ENCODE measurements at places on chromosomes 3 and 15.

GRCh38 chr3:49456466-49456865, 13.6 kb upstream of the DAG1 start:
- DNase-seq, result no peak

GRCh38 chr3:191502583-191502982, 41.6 kb downstream of the PYDC2 start:
- no peak for DNase-seq

DNA sequence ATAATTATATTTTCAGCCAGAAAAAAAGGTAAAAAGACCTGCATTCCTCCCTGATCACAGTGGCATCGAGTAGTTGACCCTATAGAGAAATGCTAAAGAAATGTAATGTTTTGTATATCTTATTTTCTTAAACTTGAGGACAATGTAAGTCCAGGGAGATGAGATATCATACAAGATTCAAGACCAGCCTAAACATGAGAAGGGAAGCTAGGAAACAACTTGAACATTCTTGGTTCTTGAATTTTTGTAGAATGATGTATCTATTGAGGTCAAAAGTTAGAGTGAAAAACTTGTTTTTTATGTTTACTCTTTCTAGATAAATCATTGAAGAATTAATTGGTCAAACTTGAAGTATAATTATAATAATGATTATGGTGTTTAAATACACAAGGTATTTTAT, 497.7 kb upstream of the TBL1XR1 start:
- no peak for DNase-seq

DNA sequence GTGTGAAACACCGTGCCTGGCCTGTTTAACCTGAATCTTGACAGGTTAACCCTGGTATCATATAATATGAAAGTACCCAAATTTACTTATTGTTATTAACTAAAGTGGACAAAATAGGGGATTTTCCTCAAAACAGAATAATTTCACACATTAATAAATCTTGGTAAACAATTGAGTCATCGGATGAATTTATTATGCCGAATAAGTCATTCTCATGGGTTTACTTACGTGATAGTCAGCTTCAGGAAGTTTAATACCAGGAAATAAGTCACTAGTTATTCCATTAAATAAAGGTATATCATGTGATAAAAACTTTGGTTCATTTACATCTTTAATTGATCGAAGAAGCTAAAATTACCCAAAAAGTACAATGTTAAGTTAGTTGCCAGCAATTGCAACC, 99.7 kb downstream of the DNAH12 start:
- DNase-seq, result no peak

DNA sequence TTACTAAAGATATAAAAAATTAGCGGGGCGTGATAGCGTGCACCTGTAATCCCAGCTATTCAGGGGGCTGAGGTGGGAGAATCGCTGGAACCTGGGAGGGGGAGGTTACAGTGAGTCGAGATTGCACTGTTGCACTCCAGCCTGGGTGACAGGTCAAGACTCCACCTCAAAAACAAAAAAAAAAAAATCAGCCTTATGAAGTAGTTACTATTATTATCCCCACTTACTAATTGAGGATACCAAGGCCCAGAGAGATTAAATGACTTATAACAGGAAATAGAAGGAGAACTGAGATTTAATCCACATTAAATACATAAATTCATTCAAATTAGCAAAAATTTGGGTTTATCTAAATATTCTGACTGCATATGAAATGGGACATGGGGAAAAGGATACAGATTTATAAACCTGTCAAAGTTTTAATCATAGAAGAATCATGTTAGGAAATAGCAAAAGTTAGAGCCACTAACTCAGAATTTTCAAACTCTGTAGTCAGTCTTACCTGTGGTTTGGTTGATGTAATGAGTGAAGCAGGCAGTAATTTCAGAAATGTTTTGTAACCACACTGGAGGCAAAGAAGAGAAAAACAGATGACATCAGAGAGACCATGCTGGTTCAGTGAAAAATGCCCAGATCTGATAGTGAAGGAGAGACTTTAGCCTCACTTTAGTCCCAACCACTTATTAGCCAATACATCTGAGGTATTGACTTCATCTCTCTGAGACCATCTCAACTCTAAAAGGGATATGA, 25.0 kb upstream of the ACAP2 start:
- no peak for DNase-seq

GRCh38 chr3:127172781-127173515, 20.0 kb upstream of the PRR23E start:
- DNase-seq, result no peak

DNA sequence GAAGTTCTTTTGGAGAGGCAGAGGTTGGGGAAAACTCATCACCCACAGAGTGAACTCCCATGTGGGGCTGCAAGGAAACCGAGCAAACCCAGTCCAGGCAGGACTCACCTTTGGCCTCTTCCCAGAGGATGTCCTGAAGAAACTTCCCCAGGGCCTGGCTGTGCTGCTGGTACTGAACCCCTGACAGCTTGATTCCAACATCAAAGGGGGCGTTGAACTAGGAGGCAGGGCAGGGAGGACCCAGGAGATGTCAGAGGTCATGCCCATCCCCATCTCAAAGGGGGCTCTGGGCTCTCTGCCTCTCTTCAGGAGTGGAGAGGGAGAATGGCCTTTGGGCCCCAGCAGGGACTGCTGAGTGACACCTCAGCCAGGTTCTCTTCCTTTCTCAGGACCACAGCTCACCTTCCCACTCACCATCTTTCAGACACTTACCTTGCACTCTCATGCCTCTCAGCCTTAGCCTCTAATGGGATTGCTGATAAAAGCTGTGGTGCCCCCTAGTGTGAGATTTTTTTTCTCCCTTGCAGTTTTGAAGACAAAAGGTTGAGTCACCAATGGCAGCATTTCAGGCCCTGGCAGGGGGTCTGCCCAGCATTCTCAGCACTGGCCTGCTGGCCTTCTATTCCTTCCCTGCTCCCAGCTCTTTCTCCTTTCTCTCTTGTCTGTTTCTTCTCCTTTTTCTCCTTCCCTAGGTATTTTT, 6.0 kb downstream of the GHRL start:
- peak; percentile 34 for DNase-seq

GRCh38 chr3:125647318-125648014, 52.2 kb upstream of the OSBPL11 start:
- no peak for DNase-seq

- no peak for DNase-seq
Observed at GRCh38 chr3:47910777-47911440, 105.3 kb downstream of the MAP4 start.

DNA sequence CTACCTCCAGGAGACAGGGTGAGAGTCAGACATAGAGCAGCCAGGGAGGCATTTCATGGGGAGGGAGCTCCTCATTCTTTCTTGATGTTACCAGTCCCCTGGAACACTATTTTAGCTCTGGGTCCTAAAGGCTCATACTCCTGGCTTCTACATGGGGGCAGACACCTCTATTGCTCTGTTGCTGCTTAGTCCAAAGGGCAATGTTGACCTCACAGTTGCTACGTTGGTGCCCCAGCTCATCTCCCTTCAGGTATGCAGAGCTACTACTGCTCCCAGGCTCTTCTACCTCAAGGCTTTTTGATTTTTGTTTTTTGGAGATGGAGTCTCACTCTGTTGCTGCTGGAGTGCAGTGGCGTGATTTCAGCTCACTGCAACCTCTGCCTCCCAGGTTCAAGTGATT, 245.6 kb upstream of the LRRFIP2 start:
- no peak for DNase-seq

DNA sequence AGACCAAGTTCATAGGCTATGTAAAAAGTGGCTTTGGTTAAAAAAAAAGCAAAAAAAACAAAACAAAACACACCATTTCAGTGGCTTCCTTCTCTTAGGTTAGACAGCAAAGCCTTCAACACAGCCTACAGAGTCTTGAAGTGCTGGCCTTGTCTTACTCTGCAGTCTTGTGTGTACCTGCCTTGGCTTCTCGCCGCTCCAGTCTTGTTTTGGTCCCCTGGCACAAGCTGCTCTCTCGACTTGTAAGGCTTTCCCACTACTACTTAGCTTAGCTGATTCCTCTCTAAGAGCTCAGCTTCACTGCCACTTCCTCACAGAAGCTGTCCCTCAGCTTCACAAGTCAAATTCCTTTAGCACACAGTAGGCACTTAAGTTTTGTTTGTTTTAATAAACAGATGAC, 63.0 kb downstream of the ST3GAL6 start:
- DNase-seq, result no peak

- DNase-seq, result no peak
Observed at GRCh38 chr3:11536936-11537612, 106.6 kb downstream of the VGLL4 start.

- DNase-seq, result no peak
Observed at GRCh38 chr15:63576441-63576840, 20.7 kb upstream of the FBXL22 start.

DNA sequence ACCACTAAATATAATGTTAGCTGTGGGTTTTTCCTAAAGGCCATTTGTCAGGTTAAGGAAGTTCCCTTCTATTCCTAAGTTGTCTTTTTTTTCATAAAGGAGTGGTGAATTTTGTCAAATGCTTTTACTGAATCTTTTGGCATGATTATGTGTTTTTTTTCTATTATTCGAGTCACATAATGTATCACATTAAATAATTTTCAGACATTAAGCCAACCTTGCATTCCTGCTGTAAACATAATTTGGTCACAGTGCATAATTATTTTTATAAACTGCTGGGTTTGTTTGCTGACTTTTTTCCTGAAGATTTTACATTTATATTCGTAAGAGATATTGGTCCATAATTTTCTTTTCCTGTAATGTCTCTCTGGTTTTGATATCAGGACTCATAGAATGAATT, 101.8 kb upstream of the SPRED1 start:
- DNase-seq, result no peak

DNA sequence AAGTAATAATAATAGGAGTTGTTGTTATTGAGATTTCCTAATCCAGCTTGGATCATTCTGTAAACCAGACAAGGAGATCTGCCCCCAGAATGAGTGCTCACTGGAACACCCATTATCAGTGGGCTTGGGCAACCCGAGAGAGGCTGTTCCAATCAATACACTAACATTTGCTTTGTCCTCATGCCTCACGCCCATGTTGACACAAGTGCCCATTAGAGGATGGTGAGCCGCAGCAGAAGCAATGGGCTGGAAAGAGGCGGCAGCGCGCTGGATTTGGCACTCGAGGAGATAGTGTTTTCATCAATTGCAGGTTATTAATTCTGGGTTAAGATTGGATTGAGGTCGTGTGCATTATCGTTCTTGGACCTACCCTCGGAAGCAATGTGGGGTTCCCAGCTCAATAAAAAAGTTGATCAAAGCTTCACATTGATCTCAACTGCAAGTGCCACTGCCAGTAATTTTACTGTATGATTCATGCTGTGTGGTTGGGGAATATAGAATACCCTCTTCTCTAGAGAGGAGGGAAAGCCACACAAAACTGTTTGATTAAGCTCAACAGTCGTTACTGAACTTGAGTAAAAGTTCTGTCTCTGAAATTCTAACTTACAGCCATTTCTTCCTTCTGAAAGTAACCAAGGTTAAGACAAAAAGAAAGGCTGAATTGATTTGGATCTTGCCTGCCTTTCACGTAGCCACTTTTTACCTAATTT, 15.7 kb downstream of the LYZL4 start:
- no peak for DNase-seq

DNA sequence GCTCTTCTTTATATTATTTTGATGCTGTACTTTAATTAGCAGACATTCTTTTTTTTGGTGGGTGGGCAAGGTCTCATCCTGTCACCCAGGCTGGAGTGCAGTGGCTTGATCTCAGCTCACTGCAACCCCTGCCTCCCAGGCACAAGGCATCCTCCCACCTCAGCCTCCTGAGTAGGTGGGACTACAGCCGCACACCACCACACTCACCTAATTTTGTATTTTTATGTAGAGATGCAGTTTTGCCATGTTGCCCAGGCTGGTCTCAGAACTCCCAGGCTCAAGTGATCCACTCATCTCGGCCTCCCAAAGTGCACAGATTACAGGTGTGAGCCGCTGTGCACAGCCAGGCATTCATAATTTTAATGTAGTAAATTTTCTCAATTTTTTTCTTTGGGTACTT, 608.1 kb downstream of the ZNF385D start:
- DNase-seq, result no peak

DNA sequence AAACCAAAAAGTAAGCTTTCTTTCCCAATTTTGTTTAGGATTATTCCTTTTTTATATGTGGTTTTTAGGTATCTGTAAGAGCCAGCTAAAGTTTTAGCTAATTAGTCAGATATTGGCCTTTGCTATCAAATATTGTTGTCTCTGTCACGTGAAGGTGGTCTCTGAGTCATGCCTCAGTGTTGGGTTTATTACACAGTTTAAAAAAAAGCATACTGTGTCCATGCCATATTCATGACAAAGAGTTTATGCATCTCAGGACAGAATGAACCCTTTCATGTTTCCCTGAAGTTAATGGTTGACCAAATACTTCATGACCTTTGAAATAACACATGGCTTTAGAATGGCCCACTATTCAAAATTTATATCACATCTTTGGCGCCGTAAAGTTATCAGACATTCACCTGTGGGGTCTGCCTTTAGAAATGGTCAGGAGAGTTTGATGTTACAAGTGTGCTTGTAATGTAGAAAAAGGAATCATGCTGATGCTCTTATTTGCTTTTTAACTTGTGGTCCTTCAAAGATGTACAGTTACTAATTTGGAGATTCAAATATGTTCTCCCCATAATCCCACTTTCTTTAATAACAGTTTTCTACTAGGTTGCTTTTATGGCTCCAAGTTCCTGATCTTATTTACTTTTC, 101.5 kb downstream of the MYRIP start:
- no peak for DNase-seq

- no peak for DNase-seq
Observed at GRCh38 chr3:171890398-171890797, 47.2 kb downstream of the TMEM212 start.

- DNase-seq, result no peak
Observed at GRCh38 chr3:55795296-55795695, 308.2 kb upstream of the WNT5A start.

GRCh38 chr3:16354291-16354690, 89.3 kb downstream of the OXNAD1 start:
- no peak for DNase-seq

- no peak for DNase-seq
Observed at GRCh38 chr3:67683522-67683921, 29.1 kb upstream of the SUCLG2 start.

DNA sequence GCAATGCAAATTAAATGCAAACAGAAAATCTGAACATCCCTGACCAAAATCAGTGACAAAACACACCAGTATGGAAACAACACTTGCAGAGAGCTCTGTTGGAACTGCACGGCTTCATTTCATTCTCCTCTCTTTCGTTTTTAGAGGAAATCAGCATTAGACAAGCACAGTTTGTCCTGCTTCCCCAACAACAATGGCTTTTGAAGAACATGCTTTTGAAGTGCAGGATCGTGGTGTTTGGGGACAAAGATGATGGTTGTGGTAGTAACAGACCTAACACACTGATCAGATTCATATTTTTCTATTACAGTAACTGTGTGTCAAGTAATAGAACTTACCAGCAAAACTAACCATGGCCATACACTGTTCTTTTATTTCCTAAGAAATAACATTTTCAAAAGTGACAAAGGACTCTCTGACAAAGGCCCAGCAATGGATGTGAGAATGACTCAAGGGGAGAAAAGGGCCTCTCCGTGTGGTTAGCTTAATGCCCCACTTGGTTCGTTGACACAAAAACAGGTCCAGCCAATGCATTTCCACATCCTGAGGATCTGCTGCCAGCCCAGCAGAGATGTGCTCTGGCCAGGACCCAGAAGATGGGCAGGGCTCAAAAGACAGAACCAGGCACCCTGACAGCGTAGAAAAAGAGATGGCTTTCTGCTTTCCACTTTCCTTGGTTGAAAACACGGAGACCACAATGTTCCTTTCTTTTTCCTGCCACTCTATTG, 84.1 kb downstream of the CCNL1 start:
- DNase-seq, result no peak

- no peak for DNase-seq
Observed at GRCh38 chr3:127529346-127530188, 61.0 kb downstream of the TPRA1 start.

All from memory B cell (primary cell).